NCI-H524 (cell line): ENCODE measurements at places on chromosomes 1 and 21.

DNA sequence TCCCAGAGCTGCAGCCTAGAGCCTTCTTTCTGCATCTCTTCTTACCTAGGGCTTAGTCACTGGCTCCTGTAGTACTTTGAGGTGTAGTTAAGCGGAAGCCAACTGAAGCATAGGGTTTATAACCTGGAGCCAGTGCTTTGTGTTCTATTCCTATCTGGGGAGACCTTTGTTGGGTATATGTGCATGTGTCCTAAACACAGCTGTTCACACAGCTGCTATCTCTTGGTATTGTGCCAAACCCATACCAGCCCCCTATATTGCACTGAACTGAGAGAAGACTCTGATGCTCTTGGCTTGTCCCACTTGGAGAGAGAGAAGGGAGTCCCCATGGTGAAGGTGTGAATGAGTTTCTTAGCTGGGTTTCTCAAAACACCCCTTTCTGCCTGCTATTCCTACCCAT, 17.2 kb upstream of the NFASC start:
- peak; percentile 56 for DNase-seq

GRCh38 chr1:51956528-51957509, 33.7 kb downstream of the RAB3B start:
- DNase-seq, result no peak

DNA sequence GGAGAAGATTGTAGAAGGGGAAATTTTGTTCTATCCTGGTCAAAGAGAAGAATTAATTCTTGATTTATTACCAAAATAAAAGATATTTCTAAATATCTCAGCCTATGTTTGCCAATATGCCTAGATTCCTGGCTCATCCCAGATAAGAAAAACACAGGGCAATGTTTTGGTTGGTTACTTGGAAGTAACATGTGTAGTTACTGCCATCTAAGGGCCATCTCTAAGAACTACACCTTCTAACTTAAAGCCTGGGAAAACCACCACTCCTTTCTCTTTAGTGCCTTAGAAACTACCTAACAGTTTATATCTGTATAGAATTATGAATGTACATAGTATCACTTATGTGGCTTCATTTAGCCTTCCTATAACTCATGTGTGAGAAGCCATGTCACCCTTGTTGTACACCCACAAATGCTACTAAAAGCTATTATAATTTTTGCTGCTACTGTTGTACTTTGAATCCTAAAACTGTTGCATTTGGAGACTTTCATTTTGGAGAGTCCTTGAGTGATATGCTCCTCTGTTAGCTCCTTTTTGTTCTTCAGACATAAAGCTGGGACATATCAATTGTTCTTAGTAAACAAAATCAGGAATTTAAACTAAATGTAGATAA, 4.5 kb downstream of the AIM2 start:
- peak; percentile 44 for DNase-seq

- DNase-seq, result no peak
Measured at GRCh38 chr1:6109688-6110087, 64.0 kb downstream of the KCNAB2 start.

GRCh38 chr1:156471496-156472490, 28.8 kb downstream of the MEF2D start:
- no peak for DNase-seq

DNA sequence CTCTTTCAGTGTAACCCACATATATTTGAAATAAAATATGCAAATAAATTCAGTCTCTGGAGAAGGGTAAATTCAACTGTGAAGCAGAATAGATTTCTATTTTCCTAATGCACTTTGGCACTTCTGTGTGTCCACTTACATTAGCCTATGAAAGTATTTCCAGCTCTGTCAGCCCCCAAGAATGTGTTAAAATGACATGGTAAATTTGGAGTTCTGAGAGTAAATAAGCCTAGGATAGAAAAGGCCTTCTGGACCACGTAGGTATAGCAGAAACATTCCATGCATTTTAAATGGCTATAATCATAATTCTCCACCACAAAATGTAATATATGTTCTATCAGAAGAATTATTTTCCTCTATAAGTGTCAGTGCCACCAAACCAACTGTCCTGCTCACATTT, 276.2 kb downstream of the NEGR1 start:
- no peak for DNase-seq

- DNase-seq, result no peak
Measured at GRCh38 chr1:54465351-54465811, 59.2 kb upstream of the SSBP3 start.

GRCh38 chr1:55002686-55003085, 4.0 kb downstream of the BSND start:
- no peak for DNase-seq

DNA sequence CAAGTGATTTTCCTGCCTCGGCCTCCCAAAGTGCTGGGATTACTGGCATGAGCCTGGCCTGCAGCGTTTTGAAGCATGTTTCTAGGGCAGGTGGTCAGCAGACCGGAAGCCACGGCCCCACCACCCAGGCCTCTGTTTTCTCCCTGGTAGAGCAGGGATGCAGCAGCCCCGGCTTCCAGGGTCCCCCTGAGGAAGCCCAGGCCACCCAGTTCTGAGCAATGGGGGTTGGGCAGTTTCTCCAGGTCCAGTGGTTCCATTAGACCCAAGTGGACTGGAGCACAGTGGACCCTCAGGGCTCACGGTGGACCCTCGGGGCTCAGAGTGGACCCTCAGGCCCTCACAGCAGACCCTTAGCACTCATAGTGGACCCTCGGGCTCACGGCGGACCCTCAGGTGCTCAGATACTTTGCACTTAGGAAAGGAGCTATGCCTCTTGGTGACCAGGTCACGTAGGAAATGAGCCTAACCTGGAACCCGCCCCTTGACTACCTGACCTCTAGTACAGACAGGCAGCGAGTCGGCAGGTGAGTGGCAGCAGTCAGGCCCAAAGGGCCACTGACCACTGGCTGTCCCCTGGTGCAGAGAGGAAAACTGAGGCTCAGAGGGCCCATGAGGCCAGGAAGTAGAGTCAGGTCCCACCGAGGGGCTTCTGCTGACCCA, 4.6 kb upstream of the FNDC10 start:
- DNase-seq, result no peak

- no peak for DNase-seq
Measured at GRCh38 chr1:157388057-157388456, 164.3 kb downstream of the FCRL5 start.

DNA sequence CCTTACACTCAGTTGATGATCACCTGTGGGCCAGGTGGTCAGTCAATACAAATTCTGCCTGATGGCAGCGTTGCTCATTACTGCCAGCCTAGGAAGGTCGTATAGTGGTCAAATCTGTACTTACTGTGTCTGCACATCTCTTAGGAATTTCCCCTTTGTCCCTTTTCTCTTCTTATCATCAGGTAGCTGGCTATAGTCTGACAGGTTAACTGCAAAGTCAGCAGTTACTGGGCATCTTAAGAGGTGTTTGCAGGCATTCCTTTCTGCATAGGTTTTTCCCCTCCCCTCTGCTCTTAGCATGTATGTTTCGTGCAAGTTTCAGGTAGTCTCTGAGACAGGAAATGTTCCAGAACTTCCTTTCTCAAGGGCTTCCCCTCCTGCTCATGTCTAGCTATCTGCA, 298.7 kb downstream of the LRRIQ3 start:
- no peak for DNase-seq

DNA sequence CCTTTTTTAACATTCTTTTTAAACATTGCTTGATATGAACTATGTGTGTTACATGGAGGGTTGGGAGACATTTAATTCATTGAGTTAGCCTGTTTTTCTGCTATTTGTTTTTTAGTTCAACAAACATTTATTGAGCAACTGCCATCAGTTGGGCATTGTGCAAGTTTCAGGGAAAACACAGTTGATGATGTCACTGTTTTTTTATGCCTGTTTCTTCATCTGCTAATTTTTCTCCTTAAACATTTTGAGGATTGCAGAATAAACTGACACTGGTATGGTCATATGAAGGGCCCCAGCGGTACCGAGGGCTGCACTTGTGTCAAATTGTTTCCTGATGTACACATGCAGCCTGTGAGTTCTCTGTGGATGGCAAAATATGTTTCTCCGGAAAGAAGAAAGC, 253.0 kb downstream of the FGGY start:
- no peak for DNase-seq

DNA sequence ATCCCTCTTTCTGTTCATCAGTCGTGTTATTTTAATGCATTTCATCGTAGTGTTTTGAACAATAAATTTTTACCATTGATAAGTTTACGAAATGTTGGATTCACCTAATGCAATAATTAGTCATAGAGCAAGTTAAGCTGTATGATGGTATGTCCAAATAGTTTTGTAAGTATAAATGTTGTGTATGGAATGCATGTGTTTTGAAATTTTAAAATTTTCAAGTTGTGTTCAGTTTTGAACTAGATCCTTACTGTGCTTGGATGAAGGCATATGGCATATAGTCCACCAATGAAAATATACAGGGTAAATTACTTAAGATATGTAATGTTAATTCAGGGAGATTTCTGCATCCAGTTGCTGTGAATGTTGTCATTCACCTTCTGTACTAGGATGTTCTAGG, 2.3 kb downstream of the ZMYM4 start:
- no peak for DNase-seq

- DNase-seq, result no peak
Measured at GRCh38 chr21:36835383-36835795, 131.1 kb downstream of the HLCS start.

DNA sequence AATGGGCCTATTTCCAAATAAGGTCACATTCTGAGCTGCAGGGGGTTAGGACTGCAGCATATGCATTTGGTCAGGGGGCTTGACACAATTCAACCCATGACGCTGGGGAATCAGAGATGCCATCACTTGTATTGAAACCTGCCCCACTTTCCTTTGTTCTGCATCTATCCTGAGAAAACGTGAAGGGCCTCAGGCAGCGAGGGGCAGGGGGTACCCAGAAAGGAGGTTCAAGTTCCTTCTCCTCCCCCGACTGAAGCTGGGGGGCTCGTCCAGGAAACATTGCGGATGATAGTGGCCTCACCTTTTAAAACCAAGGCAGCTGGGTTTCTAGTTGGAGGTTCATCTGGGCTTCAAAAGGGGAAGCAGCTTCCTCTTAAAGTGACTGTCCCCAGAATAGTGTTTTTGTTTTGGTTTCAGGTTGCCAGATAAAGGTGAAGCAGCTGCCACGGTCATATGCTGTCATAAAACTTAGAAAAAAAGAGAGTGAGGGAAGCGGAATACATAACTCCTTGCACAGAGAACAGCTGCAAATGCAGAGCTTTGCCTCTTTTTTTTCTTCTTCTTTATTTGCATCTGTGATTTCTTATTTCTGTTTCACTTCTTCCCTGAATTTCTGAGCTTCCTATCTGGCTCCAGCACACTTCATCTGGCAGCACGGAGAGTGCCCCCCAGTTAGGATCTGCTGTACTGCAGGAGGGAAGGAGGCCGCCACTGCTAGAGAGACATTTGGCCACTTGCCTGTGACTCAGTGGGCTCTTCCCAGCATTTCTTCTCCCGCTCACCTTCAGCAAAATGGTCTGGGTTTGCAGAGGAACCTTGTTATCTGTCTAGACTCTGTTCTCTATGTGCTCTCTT, 142.0 kb downstream of the AJAP1 start:
- DNase-seq, result no peak

DNA sequence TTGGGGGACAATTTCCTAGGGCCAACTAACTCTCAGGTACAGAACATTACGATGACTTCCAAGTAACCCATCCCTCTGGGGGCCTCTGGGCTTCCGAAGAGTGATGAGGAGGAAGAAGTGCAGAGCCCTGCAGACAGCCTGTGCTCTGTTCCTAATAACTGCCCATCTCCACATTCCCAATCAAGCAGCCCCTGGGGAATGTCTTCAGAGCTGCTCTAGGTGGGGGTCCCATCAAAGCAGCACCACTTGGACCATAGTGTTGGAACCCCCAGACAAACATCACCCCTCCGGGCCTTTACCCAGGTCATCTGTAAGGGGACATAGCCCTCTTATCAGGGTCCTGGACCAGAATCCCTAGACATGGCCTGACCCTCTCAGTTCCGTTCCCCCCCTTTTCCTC, 357.3 kb downstream of the NPHP4 start:
- DNase-seq, result no peak

- DNase-seq, result no peak
Measured at GRCh38 chr1:227240983-227241382, 77.3 kb downstream of the CDC42BPA start.

GRCh38 chr1:42379794-42380585, 602 bp upstream of the RIMKLA start:
- peak; percentile 48 for DNase-seq

GRCh38 chr1:198638441-198638840, 399 bp upstream of the PTPRC start:
- DNase-seq, result no peak

DNA sequence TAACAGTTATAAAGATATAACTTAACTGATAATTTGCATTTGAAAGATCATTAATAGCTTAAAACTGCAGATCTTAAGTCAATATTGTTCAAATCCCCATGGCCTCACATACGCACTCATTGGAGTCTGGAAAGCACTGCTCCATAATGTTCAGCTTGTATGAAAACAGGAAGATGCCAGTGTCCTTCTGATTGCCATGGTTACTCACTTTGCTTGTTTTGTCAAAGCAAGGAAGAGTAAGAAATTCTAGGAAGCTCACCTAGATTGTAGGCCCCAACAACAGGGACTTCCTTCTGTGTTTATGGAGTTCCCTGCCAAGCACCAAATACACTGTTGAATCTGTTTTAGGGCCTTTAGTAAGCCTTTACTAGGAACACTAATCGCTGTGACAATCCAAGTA, 10.9 kb downstream of the GAS5 start:
- DNase-seq, result no peak

DNA sequence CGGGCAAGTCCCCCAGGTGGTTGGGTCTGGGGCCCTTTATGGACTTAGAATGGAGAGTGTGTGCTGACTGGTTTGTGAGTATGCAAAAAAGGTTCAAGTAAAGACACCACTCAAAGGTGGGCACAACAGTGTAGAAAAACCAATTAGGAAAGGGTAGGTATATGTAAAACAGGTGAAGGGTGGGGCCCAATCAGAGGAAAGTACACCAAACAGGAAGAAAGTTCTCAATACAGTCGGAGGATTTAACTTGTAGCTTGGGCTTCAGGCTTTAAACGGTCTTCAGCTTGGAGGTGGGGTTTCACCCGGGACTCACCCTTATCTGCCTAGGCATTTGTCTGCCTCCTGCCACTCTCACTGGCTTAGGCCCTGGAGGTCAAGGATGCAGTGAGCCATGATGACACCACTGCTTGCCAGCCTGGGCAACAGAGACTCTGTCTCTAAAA, 6.8 kb upstream of the PUM1 start:
- no peak for DNase-seq

DNA sequence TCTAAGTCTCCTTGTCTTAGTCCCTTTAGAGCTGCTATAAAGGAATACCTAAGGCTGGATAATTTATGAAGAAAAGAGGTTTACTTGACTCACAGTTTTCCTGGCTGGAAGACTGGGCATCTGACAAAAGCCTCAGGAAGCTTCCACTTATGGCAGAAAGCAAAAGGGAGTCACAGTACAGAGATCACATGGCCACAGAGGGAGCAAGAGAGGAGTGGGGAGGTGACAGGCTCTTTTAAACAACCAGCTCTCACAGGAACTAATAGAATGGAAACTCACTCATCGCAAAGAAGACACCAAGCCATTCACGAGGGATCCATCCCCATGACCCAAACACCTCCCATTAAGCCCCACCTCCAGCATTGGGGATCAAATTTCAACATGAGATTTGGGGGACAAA, 68.8 kb downstream of the DDAH1 start:
- no peak for DNase-seq
